Activated gamma-delta T cell treated with anti-CD3 and anti-CD28 coated beads, Interleukin-2, amount 50 U/mL, for 16 hours (primary cell): ENCODE measurements at places on chromosomes 2 and 18.

- DNase-seq, result no peak
These were observed 2.1 kb downstream of the HAT1 start for GRCh38 chr2:171924170-171924942.

DNA sequence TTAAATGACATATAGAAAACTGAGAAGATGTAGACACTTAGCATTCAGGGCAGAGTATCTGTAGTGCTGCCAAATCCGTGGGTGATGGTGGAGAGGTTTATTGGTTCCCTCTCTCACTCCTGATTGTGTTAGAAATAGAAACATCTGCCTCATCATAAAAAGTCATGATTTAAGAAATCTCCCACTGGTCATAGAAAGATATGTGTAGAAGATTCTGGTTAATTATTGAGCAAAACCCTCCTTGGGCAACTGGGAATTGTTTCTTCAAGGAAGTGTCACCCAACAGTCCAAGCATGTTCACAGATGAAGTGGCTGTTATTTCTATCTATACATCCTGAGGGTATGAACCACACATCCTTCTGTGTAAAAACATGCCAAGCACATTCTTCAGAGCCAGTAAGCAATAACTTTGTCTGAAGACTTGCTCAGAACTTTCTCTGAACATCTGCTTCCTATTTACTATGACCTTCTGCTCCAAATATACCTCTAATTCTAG, 33.6 kb upstream of the CHRNA1 start:
- no peak for DNase-seq

DNA sequence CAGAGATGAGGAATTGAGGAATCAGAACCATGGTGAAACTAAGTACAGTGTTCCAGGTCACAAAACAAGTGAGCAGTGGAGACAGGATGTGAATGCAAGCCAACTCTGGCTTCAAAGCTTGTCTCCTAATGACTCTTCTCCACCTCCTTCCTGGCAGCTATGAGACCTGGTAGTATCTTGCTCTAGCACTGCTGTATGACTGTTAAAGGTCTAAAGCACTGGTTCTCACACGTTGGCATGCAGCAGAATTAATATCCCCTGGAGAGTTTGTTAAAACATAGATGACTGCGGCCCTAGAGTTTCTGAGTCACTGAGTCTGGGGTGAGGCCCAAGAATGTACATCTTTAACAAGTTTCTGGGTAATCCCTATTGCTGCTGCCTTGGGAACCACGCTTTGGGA, 63.3 kb downstream of the SUCLG1 start:
- no peak for DNase-seq

DNA sequence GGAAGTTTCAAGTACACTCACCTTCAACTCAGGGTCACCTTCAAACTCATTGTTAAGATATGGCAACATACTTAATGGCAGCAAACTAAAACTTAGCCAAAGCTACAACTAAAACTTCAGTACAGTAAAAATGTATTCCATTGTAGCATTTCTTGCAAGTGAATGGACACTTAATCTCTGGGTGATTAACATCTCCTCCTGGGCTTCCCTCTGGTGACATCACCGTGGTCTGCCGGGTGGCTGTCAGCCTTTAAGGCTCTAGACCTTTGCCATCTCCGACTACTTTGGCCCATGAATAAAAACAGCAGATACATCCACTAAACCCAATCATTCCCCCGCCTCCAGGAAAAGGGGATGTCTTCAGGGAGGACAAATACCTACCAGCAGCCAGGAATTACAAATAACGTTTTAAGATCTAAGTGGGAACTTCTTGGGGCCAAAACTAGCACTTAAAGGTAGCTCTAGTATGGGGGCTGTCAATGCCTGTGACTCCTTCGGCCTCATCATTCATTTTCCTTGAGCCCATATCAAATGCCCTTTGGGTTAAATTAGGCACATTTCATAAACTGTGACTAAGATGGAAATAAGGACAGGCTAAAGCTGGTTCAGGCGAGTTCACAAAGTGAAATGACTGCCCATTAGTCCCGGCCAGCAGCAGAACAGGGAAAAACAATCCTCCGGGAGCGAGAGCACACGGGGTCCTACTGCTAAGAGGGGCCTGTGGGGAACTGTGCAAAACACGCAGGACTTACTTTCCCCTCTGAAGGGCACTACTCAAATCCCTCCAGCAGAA, 1.1 kb downstream of the TFCP2L1 start:
- DNase-seq, result no peak

DNA sequence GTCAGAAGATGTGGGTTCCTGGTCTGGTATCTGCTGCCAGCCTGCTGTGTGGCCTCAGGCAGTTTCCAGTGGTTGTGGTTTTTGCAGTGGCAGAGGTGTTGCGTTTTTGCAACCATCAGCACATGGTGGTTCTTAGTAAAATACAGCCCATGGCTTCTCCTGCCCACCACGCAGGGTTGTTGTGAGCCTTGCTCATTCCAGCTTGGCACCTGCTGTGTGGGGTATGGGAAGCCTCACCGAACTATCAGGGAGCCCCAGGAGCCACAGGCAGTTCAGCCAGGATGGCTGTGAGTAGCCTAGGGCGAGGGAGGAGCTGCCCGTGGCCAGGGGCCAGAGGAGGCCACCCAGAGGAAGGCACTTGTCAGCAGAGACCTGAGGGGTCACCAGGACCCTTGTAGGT, 9.8 kb downstream of the ARID5A start:
- no peak for DNase-seq

GRCh38 chr2:219954331-219954730, 326.9 kb downstream of the SLC4A3 start:
- no peak for DNase-seq

DNA sequence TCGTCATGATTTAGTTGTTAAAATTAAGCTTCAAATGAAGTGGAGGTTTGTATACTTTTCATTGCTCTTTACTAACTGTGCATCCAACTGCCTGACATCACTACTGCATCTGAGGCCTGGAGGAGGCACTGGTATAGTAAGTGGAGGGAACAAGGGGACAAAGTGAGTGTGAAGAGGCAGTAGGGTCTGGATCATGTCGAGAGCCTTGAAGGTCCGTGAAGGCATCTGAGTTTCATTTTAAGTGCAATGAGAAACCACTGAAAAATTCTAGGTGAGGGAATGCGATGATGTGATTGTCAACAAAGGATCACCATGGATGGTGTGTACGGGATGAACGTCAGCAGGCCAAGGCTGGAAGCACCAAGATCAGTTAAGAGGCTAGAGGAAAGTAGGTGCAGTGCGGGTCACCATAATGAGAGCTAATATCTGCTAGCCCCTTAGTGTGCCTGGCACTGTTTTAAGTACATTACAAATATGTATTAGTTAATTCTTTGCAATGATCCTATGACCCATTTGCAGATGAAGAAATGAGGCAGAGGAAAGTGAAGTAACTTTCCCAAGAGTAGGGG, 96.1 kb downstream of the CABYR start:
- no peak for DNase-seq

DNA sequence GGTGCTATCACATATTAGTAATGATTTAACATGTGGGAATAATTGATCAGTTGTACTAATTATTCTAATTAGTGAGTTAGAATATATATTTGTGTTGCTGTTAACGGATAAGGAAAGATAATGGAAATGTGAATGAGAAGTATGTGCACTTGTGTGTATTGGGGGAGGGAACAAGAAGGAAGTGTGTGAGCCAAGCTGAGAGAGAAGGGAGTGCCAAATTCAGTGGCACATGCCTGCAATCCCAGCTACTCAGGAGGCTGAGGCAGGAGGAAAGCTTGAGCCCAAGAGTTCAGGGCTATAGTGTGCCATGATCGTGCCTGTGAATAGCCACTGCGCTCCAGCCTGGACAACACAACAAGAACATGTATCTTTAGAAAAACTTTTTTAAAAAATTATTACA, 9.3 kb downstream of the BARD1 start:
- no peak for DNase-seq

DNA sequence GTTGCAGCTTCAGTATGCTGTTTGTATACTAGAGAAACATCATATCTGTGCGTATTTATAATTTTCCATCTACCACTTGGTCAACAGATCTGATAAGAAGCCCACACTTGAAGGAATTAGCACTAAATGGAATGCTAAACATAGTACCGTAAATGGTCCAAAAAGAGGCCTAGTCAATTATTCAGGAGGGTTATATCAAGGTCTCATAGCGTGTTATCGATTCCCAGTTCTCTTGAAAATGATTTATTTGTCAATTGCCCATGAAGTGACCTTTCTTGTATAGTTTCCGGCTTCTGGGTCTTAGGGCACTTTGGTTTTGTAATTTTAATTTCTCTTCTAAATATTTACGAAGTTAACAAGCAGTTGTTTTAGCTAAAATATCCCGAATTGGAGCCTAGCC, 18.4 kb downstream of the SH3RF3 start:
- no peak for DNase-seq

GRCh38 chr2:194424683-194425209, 1232.3 kb upstream of the SLC39A10 start:
- DNase-seq, result no peak

- DNase-seq, result no peak
These were observed 3.6 kb upstream of the PLB1 start for GRCh38 chr2:28492282-28492681.

GRCh38 chr2:20071397-20072383, 20.3 kb upstream of the LAPTM4A start:
- DNase-seq, result no peak

- DNase-seq, result no peak
These were observed 315.8 kb downstream of the GULP1 start for GRCh38 chr2:188607501-188607900.

GRCh38 chr18:6724331-6724730, 5.2 kb upstream of the ARHGAP28 start:
- DNase-seq, result no peak

GRCh38 chr2:159169187-159169586, 117.3 kb downstream of the WDSUB1 start:
- DNase-seq, result no peak

DNA sequence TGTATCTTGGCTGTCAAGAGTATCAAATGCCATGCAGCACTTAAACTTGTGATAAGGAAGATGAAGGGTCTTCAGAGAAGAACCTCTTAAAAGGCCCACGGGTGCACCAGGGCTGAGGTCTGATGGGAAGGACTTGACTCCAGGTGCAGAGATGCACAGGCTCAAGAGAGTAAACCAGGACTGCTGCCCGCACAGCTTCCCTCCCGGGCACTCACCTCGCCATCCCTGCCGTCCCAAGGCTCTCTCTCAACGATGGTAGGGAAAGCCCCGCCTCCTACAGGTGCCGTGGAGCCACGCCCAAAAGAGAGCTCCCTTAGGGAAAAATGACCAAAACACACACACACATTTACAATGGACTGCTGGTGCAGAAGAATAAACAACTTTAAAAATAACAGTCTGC, 27.9 kb downstream of the PDIA6 start:
- no peak for DNase-seq

DNA sequence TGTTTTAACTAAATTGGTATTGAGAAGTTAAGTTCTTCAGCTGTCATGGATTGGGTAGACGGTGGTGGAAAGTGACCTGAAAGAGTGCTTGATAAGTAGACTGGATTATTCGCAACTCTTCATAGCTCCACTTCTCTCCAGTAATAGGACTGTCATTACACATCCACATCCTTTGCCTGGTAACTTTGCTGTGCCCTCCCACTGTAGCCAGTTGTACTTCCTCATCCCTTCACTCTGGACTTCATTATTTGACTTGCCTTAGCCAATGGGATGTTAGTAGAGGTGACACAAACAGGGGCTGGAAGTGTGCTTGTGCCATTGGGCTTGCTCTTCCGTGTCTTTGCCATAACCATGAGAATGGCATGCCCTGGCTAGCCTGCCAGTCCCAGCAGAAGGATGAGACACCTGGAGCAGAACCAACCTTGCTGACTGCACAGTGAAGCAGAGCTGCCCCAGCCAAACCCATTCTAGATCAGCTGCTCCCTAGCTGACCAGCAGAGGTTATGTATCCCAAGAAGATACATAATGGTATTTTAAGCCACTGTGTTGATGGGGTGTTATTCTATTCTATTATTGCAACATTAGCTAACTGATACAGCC, 16.9 kb downstream of the QPCT start:
- no peak for DNase-seq

DNA sequence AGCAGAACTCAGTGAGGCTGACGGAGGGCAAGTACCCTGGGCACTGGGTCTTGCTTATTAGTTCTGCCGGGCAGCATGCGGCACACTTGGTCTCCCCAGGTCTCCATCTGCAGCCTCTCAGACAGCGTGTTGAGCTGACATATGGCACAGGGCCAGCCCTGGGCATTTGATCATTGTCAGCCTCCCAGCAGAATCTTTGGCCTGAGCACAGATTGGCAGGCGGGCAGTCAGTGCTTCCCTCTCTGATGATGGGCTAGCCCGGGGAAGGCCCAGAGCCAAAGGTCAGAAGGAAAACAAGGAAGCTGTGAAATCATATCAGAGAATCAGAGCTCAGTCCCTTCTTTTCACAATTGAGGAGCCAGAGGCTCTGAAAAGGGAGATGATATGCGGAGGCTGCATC, 150.1 kb upstream of the LRRTM1 start:
- DNase-seq, result no peak

DNA sequence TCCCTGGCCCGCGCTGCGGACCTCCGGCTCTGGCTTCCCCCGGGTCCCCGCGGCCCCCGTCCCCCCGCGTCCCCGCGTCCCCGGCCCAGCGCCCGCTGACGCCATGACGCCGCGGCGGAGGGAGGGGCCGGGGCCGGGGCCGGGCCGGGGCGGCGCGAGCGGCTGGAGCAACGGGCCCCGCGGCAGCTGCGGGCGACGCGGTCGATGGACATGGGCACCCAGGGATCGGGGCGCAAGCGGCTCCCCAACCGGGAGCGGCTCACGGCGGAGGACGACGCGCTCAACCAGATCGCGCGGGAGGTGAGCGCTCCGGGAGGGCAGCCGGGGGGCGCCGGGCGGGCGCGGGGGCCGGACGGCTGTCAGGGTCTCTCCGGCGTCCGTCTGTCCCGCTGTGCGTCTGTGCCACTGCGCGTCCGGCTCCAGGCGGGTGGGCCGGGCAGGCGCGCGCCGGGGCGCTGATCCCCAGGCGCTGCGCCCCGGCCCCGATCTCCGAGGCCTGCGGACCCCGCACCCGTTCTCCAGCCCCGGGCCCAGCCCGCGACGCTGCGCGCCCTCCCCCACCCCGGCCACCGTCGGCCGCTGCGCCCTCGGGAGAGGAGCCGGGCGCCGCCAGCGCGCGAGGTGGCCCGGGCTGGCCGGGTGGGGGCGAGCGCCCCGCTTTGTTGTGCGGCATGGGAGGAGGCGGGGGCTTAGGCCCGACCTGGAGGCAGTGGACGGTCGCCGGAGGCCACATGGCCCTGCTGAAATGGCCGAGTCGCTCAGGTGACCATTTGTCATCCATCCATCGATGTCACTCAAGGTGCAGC, at the start of gene LRRFIP1:
LRRFIP1 (plus strand) TSS at position 147 of the 806 bp plus-strand sequence; CDS start at position 205, 58 bp downstream.
- DNase-seq, result no peak

- no peak for DNase-seq
These were observed 19.1 kb upstream of the ACMSD start for GRCh38 chr2:134819334-134819733.
